ENCODE measurements at places on chromosomes 1 and 21.

- DNase-seq: no peak
These were observed 251.1 kb upstream of the RAB4A start for GRCh38 chr1:229019663-229020271.

- DNase-seq: no peak
These were observed 172.0 kb downstream of the CDC7 start for GRCh38 chr1:91672601-91673161.

- no peak for DNase-seq
These were observed 23.2 kb downstream of the SLC44A5 start for GRCh38 chr1:75587692-75588091.

- no peak for DNase-seq
These were observed 545.2 kb downstream of the LTN1 start for GRCh38 chr21:28447462-28447861.

GRCh38 chr1:42761567-42761966 lies 5.3 kb downstream of the P3H1 start:
- DNase-seq: no peak

- DNase-seq: no peak
These were observed 90.1 kb downstream of the PLXNA2 start for GRCh38 chr1:208154040-208154439.
